Head of caudate nucleus (tissue), 42 donors: ENCODE measurements at places on chromosomes 1 and 21.

DNA sequence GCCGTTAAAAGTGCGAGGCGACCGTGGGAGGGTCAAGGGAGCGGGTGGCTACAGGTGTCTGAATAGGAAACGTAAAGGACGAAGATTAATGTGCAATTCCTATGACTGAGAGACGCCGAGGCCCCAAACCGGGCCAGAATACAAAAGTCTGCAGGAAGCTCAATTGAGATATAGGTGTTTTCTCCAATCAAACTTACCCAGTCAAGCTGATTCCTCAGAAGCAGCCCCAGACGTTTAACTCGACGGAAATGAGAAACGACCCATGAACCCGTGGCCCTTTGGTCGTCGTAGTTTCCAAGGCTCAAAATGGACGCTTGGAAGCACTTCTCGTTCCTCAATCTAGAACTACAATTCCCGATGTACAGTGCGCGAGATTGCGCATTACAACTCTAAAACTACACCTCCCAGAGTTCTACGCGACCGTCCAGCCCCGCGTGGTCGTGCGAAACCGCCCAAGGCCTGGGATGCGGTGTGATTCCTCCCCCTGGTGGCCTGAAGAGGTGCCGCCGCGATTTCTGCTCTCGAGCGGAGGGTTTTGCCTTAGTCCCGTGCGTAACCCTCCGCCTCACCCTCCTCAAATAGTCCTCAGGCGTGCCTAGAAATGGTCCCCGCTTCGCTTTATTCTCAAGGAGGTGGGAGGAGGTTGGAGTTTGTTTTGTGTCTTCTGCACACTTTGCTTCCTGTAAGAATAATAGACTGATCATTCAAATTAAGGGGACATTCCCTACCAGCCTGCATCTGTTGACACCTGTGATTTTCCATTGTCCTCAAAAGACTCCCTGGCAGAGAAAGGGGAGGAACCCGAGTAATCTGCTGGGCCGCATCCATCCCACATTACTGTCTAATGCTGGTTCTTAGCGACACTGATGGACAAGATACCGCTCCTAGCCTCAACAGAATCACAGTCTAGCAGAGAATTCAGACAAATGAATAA, at the start of gene PAFAH2:
Gene PAFAH2, minus strand, starts transcription at position 236 of the 934 bp plus-strand sequence. CDS start 7,247 bp downstream, outside the sequence.
- peak; percentile 94 for DNase-seq

DNA sequence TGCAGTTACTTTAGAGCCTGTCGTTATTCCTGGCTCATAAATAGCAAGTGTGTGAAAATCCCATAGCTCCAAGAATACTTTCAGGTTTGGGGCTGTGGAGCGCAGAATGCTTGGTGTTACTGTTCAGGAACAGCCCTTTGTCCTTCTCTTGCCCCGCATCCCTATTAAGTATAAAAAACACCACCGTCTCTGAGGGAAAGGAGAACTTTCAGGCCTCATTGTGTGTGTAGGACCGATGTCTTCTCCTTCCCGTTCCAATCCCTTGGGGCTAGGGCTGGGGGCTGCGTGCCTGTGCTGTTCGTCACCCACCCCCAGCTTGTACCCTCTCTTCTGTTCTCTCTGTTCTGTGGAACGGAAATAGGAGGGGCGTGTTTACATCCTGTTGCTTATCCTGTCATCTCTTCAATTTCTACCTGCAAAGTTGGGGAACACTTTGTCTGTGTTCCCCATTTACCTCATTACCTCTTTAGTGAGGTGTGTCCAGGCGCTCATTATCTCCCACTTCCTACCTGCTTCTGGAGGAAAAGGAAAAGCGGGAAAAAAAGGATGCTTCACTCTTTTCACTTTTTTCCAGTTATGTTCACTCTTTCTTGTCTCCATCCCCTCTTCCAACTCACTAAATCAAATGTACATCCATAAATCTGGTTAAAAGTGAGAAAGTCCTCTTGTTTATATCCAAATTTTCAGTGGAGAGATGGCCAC, 788 bp upstream of the TXNIP start:
- DNase-seq: peak; percentile 14

DNA sequence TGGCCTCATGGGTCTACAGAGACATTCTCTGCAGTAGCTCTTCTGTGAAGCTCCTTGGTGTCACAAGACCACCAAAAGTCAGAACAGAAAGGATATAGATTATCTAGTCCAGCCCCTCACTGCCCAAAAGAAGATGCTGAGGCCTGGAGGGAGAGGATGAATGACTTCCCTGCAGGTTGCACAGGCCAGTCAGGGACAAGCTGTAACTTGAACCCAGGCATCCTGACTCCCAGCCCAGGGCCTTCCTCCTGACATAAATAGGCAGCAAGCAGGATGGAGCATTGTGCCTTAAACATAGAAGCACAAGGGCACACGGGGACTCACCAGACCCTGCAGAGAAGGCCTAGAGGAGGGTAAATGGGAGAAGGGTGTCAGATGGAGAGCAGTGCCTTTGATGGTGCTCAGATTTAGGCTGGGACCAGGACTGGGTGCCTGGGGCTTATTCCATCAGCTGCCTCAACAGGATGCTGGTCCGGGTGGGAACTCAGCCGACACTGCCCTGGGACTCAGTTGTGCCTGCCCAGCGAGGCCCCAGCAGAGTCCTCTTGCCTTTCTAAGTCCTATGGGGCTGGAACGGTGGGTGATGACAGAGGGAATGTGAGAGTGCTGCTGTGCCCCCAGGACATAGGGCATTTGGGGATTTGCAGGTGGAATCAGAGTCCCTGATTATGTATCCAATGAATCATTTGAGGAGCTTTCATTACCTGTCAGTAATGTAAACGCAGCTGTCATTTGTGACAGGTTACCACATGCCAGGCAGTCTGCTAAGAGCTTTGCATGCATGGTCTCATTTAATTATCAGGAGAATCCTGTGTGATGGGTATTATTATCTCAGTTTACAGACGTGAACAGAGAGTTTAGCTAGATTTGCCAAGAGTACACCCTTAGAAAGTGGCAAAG, 13.2 kb downstream of the S100A7A start:
- no peak for DNase-seq

- DNase-seq: no peak
Measured at GRCh38 chr1:80211691-80212380, 1205.3 kb upstream of the ADGRL4 start.

DNA sequence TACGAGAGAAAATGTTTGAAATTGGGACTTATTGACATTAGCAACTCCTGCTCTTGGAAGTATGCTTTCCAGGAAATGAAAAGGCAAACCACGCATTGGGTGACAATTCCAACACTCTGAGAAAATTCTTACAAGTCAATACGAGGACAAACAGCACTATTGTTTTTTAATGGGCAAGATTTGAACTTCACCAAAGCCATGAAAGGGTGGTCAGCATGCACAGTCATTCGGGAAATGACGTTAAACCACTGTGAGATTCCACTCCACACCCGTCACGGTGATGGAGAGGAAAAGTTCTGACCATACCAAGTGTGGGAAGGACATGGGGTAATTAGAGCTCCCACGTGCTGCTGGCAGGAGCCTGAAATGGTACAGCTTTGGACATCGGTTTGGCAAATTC, 12.2 kb upstream of the PRXL2B start:
- DNase-seq: no peak

- no peak for DNase-seq
Measured at GRCh38 chr1:32335535-32335789, 571 bp downstream of the MARCKSL1 start.

GRCh38 chr1:115838431-115839028, 2.4 kb downstream of the NHLH2 start:
- DNase-seq: no peak

GRCh38 chr1:53220962-53221286, 490 bp upstream of the CZIB start:
- DNase-seq: no peak

- no peak for DNase-seq
Measured at GRCh38 chr21:16438761-16439160, 709.0 kb downstream of the USP25 start.

DNA sequence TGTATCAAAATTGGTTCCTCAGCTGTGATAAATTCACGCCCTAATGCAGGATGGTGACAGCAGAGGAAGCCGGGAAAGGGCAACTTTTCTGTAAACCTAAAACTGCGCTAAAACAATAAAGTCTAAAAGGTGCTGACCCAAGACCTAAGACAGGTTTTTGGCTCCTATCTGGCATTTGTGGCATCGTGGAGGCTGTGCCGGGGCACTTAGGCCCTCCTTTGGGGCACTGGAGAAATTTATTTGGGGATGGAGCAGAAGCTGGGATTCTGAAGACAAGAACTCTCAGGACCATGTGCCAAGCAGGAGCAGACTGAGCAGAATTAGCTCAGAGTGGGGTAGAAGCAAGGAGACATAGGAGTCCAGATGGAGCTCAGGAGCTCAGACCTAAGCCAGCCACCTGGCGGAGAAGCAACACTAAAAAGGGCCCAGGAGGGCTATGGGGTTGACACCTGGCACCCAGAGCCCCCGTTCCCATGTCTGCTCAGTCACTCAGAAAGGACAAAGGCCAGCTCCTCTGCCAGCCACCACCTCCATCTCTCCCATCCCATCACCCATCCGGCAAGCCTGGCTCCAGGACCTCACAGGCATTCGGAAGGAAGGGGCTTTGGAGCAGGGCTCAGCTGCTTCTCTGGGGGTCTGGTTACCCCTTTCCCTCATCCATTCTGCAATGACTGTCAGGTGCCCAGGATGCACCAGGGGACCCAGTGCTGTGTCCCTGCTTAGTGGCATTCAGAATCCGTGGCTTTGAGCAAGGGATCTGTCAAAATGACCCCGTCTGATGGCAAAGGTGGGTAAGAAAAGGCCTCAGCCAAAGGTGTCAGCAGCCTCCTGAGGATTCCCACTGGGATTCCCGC, 347.7 kb downstream of the NPHP4 start:
- DNase-seq: peak; percentile 25

DNA sequence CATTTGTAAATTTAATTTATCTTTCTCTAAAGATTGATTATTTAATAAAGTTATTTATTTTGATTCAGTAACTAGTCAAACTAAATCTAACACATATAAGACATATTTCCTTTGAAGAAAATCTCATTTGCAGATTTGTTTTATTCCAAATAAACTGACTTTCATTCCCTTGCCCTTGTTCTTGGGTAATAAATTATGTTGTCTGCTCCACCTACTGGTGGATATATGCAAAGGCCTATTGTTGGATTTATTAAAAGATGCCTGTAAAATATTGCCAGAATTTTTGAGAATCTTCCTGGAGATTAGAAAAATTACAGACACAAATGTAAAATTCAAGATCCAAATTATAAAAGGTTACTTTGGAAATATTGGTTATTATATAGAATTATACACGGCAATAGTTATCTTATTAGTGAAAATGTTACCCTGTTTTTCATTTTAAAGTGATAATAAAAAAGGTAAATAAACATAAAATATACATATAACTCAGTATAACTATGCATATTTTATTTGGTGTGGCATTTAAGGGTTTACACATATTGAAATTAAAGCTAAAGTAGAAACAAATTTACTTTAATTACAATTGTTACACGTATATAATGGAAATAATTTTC, 116.1 kb downstream of the SPATA17 start:
- DNase-seq: no peak

- no peak for DNase-seq
Measured at GRCh38 chr1:29519108-29519787, 282.9 kb downstream of the PTPRU start.

DNA sequence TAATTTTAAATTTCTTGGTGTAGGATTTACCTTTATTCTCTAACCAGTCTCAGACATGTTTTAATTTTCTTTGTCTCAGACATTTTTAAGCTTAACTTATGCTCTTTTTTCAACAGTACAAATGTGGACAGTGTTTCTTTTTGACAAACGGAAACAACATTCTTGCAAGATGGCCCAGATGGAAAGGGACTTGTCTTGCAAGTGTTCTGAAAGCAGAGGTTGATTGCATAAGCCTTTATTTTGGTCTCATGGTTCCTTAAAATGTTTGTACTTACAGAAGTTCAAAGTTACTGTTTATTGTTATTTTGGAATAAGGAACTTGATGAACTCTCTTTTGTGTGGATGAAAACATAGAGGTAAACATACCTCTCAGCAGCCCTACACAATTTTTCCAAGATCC, 22.9 kb downstream of the SMAP2 start:
- DNase-seq: no peak

DNA sequence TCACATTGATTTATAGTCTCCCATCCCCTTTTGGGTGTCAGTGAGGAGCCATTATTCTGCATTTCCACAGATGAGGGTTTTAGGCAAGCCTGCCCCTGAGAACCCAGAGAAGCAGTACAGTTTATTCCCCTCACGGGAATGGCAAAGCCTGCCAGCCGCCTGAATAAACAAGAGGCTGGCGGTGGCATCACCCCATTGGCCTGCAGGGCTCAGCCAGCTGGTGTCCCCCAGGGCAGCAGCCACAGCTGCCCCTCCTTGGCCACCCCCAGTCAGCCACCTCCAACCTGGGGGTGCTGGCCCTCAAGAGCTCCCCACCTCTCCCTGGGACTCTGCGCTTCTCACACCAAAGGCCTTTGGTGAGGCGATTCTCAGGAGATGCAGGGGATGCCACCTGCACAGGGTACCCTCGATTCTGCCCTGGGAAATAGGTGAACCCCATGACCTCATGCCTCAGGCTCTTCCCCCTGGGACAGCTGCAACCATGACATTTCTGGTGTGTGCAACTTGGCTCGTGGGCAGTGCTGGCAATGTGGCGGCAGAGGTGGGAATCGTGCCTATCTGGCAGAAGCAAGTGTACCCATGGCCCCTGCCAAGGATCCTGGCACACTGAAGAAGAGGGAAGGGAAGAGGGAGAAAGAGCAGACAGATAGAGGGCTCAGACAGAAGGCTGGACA, 14.0 kb downstream of the OLFML2B start:
- DNase-seq: peak; percentile 43

DNA sequence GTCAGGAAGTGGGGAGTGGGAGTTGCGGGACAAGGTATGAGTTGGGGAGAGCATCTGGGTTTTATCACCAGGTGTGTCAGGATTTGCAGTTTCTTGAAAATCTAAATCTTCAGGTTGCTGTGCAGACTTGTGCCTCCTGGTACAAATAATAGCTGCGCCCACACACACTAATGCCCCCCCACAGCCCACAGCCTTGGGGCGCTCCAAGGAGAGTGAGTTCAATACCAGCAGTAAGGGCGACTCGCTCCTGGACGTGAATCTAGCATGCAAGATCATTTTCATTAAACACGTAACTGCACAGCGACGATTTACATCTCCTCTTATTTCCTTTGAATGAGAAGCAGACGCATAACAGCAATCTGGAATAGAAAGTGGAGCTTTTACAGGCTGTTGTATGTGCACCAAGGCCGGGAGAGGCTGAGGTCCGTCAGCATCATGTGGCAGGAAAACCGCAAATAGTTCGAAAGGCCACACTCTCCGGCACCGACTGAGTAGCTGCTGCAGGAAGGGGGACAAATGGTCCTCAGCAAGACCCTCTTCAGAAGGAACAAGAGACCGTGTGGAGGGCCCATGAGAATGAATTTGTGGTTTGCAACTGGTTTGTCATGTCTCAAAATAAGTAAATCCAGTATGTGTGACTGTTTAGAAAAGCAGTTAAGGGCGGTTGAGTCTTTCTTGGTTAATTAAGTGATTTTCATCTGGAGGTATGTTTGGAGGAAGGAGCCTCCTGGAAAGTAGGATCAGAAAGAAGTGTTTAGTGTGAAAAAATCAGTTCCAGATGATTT, 439.5 kb downstream of the SMYD3 start:
- no peak for DNase-seq
